Cerebellar nuclear complex (tissue), 1 donor: ENCODE measurements at places on chromosomes 4 and X.

GRCh38 chr4:75666299-75666698 is 6.9 kb downstream of the G3BP2 start:
- no peak for DNase-seq

DNA sequence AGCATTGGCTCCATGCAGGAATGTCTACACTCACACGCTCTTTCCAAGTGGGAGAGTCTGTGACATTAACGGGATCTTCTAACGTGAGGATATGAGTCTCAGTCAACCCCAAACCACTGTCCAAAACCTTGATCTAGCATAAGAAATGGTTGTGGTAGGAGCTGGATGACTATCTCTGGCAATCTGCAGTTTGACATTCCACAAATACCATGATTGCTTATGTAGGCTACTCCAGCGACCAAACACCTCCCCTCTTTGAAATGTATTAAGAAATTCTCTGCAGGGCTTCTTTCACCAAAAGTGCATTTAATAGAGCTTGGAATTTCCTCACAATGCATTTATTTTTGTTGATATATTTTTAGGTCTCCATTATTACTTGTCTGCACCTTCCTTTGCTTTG is 14.1 kb upstream of the STX18 start:
- no peak for DNase-seq

DNA sequence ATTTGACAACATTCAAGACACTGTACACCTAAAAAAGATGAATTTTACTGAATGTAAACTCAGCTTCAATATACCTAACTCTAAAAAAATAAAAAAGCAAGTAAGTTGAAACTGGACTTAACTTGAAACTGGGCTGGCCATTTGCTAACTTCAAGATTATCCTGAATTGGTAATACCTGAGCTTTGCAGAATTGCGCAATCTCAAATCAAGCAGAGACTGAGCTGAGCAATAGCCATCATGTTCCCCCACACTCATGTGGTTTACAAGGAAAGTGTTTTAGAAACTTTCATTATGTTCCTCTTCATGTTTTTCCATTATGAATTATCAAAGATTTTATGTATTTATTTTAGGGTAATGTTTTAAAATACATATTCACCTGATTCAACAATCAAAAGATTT is 38.7 kb downstream of the ANXA5 start:
- DNase-seq, result no peak

DNA sequence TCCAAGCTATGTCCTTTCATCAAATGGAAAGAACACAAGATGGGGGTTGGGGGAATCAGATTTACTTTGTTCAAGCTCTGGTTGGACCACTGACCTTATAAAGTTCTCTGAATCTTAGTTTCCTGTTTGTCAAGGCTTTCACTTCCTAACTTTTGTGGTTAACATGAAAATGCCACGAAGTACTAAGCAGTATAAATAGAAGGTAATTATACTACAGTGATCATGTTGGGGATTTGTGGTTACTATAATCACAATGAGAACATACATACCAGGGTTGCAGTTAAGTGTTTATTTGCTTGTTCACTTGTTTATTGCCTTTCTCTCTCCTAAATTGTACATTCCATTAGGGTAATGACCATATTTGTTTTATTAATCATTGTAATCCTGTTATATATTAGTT is 53.2 kb downstream of the SPRY1 start:
- no peak for DNase-seq

DNA sequence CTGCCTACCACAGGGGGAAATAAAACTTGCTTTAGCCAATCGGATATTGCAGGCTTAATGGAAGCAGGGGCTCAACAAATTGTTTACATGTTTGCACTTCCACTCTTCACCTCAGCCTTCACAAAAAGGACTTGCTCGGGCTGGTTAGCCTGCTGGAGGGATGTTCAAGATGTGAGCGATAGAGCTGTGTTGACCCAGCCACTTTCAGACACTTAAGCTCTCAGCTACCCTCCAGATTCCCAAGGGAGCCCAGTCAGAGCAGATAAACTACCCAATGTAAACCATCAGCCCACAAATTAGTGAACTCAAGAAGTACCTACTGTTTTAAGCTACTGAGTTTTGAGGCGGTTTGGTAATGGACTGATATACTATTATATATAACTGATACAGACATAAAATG is 508.4 kb upstream of the FTHL17 start:
- DNase-seq, result no peak

GRCh38 chr4:149835280-149835679 is 19.6 kb upstream of the IQCM start:
- no peak for DNase-seq

- no peak for DNase-seq
These were observed 139.6 kb downstream of the AMMECR1 start for GRCh38 chrX:110178179-110178865.

DNA sequence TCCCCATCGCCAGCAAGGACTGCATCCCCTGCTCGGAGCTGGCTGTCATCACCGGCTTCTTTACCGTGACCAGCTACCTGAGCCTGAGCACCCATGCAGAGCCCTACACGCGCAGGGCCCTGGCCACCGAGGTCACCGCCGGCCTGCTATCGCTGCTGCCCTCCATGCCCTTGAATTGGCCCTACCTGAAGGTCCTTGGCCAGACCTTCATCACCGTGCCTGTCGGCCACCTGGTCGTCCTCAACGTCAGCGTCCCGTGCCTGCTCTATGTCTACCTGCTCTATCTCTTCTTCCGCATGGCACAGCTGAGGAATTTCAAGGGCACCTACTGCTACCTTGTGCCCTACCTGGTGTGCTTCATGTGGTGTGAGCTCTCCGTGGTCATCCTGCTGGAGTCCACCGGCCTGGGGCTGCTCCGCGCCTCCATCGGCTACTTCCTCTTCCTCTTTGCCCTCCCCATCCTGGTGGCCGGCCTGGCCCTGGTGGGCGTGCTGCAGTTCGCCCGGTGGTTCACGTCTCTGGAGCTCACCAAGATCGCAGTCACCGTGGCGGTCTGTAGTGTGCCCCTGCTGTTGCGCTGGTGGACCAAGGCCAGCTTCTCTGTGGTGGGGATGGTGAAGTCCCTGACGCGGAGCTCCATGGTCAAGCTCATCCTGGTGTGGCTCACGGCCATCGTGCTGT is 31.5 kb downstream of the WFS1 start:
- no peak for DNase-seq

DNA sequence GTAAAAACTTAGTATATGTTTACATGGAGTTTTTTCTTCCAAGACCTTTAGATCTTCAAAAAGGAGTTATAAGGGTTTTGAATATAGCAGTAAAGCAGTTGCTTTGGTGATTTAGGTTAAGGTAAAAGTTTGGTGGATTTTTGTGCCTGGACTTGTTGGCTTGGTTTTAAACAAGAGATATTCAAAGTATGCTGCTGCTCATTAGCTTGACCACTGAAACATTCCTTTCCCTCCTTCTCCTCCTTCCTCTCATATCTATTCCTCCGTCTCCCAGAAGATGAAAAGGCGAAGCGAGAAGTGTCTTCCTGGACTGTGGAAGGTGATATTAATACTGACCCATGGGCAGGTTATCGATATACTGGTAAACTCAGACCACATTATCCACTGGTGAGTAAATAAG is 38.4 kb downstream of the METAP1 start:
- DNase-seq, result no peak
